ENCODE measurements at places on chromosomes 7 and 10.

DNA sequence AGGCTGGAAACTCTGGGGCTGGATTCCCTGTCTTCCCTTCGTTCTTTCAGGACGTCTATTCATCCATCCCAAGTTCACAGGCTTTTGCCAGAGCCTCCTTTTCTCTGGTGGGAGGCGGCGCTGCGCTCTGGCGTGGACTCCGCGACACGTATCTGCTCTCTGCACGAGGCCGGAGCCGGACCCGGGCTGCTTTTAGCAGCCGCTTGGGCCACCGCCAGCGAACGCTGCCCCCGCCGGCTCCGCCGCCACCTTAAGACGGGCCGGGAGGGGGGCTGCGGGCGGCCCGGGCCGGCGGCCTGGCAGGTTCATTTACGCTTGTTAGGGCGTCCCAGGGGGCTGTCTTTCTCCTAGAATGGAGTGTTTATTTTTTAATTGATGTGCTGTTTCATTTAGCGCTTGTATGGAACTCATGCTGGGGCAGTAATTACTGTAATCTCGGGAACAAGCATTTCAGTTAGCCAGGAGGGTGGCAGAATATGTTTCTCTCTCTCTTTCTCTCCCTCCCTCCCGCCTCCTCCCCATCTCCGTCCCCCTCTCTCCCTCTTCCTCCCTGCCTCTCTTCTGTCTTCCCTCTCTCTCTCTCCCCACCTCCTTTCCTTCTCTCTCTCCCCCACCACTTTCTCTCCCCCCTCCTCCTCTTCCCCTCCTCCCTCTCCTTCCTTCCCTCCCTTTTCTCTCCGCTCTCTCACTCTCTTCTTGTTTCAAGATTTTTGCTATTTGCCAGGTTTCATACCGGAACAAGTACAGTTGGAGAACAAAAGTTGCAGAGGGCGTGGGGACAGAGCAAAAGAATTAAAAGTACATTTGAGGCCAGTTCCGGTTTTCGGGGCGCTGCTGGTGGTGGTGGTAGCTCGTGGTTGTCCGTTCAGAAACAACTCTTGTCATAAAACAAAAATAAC, 1.3 kb upstream of the FZD8 start:
- DNase-seq, result no peak

DNA sequence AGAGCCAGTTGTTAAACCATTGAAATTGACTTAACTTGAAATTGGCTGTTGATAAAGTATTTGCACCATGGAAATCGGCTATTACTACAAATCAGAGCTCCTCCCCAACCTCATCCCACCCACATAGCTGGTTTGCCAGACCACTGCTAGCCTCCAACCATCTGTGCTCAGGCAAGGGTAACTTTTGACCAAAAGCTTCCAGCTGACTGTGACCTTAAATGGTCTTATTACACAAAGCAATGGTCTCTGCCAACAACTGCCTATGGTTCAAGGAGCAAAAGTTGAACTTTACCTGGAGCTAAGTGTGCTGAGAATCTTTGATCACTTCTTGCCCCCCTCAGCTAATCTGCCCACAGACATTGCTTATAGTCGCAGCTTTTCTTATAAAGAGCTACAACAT, 48.5 kb upstream of the ADRB1 start:
- DNase-seq, result no peak

DNA sequence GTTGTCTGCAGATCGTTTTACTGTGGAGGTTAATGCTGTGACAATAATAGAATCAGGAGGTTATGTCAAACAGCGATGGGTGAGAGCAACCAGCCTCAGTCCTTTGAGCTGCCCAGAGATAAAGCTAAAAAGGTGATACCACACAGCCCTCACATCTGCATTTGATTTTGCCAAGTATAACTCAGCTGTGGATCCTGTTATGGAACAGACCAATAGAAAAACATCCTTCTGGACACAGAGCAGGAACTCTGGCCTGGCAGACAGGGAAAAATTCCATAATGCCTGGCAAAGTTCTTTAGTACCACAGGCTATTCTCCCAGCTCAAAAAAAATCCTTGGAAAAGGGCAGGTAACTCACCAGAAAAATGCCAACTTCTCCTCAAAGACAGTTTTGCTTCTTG, 87.1 kb upstream of the PDLIM1 start:
- DNase-seq, result no peak

DNA sequence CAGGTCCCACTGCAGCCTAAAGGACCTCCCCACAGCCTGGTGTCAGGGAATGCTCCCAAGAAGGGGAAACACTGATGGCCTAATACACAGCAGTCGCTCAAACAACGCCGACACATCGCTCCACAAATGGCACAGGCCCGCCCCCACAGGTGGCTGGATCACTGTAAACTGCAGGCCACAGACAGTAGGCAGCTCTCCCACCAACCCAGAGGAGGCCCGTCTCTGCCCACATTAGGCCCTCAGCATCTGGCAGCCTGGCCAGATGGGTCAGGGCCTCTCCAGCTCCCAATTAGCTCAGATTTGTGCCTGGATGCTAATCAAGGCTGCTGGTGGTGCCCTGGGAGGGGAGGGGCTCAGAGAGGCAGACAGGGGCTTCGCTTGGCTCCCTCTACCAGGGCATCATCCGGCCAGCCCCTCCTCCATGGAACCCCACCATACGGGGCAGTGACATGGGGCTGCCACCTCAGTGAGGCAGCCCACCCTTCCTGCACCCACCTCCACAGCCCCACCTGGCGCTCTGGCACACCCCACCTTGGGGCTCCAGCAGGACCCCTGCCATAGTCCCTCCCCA, 42.7 kb downstream of the CAMK2B start:
- DNase-seq, result no peak

DNA sequence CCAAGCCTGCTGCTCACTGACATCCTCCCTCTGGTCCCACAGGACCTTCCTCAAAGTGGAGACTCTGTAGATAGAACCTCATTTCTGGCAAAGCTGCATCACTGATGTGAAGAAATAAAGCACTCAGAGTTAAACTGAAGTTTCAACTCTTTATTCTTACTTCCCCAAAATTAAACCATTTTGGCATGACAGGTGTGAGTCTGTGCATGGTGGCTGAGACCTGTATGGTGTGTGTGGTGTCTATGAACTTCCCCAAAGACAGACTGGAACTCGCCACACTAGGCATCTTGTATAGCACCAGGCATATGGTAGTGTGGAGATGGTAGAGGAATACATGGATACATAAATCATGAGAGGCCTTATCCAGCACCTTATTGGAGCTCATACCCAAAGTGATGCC, 6.6 kb upstream of the WDFY4 start:
- no peak for DNase-seq

- no peak for DNase-seq
Measured at GRCh38 chr10:83248106-83248631, 891.1 kb upstream of the GHITM start.

GRCh38 chr10:59907918-59908807, 1.8 kb upstream of the CCDC6 start:
- peak; percentile 91 for DNase-seq

- peak; percentile 57 for DNase-seq
Measured at GRCh38 chr10:83127942-83128575, 1011.2 kb upstream of the GHITM start.

DNA sequence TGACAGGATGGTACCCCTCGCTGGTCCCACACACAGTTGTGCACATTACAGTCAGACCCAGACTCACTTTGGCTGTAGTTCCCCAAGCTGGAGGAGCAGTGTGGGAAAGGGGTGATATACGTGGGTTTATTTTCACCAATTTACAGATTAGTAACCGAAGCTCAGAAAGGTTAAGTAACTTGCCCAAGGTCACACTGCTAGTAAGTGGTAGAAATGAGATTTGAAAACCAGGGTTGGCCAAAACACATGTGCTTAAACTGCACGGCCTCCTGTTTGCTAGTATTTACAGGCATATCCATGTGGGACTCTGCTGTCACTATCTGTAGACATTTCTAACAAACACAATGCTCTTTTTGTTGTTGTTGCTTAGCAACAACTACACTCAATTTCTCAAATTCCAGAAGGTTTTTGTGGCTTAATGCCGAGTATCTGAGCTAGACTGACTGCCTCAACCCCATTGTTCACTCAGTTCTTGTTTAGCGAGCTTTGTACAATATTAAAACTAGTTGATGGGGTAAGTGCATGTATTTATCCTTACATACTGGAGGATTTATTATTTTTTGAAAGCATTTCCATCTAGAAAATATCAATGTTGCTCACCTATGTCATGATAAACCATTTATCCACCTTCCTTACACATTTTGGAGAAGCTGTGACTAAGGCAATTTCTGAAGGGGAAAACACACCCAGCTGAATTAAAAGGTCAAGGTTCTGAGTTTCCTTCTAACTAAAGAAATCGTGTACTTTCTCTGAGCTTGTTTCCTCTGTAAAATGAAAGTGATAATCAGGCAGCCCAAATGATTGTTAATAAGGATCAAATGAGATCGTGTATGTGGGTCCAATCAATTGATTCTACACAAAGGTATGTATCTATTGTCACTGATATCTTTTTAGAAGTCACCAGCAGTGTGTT, 5.3 kb upstream of the TMEM139 start:
- peak; percentile 55 for DNase-seq

All from H4 (cell line).